ENCODE measurements at places on chromosomes 5 and 9.

DNA sequence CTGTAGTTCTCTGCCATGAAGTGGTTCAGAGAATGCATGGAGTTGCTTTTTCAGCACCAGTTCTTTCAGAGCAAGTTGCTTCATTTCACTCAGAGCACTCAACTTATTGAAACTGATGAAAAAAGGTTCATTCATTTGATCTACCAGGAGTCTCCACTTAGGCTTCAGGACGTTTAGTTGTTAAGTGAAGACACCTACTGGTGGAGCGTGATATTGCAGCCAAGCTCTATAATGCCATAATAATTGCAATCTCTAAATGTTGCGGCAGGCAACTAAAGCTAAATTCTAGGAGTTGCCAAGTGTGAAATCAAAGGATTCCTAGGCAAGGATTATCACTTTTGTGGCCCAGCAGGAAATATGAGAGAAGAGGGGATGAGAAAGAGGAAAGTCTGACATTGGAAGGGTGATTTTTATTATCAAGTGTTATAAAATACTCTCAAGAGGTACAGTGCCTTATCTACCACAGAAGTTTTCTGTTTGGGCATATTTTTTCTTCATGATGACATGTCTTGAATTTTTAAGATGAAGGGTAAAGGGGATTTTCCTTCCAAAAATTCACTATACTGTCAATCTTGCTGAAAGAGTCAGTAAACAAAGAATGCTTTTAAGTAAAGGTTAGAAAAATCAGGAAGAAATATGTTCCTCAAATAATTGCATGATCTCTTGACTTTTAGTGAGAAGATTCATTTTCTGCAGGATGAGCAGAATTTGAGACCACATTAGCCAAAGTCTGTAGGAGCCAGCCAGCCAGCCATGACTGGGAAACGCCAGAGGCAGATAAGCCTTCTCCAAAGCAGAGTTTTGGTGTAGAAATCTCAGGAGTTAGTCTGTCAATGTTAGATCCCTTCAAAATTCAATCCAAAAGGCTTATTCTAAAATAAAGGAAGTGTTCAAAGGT, 83.4 kb downstream of the SH3PXD2B start:
- no peak for DNase-seq

- no peak for DNase-seq
Observed at GRCh38 chr5:32773944-32774343, 62.8 kb downstream of the NPR3 start.

DNA sequence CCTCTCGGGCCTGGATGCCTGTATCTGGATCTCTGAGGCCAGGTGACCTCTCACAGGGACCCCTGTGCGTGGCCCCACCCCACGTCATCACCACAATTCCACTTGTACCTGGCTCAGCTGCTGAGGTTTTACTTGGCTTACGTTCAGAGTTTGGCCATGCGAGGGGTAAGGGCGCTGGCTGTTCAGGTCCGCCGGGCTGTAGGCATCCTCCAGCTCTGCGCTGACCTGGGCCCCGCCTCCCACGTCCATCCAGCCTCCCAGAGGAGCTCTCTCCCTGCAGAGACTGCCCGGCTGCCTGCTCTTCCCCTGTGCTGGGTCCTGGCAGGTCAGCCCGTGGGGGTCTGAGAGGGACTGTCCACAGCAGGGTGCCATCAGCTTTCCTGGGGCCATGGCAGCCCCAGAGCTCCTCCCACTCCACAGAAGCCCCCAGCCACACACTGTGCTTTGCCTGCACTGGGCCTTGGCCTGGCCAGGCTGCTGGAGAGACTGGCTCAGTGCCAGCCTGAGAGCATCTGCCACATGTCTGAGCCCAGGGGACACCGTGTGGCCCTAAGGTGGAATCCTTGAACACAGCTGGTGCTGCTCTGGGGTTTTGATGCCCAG, 43.6 kb downstream of the SLC6A3 start:
- no peak for DNase-seq

- no peak for DNase-seq
Observed at GRCh38 chr9:35226651-35227050, 64.8 kb downstream of the UNC13B start.

GRCh38 chr9:131049829-131050715, 41.1 kb downstream of the LAMC3 start:
- no peak for DNase-seq

GRCh38 chr5:132072070-132072469, 1.5 kb upstream of the CSF2 start:
- DNase-seq = no peak

DNA sequence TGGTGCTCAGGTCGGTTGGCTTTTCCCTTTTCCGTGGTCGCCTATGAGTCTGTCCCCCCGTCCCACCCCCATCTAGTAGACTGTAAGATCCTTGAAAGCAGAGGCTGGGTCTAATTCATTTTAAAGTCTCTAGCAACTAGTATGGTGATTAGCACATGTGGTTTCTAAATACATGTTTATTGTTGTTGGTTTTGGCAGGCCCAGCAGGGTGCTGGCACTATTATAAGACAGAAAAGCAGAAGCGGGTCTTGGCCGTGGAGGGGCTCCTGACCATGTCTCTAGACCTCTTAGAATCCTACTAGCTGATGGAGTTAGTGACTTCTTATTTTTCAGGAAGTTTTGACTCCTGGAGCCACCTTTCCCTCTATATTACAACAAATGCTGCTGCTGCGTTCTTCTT, 61.5 kb upstream of the TNFSF8 start:
- DNase-seq = no peak

DNA sequence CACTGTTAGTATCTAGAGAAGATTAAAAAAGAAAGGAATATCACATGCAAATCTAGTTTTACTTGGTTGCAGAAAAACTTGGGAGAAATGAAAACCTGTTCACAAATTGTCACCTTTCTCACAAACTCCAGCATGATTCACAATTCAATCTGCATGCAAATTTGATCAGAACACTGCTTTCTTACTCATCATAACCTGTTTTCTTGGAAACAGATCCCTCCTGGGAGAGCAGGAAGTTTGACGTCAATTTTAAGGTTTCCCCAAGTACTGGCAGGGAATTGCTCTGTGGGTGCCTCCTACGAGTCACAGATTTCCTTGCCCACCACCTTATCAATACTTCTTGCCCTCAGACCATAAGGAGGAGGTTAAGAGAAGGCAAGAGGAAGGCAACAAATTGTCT, 30.2 kb upstream of the HTR4 start:
- no peak for DNase-seq

DNA sequence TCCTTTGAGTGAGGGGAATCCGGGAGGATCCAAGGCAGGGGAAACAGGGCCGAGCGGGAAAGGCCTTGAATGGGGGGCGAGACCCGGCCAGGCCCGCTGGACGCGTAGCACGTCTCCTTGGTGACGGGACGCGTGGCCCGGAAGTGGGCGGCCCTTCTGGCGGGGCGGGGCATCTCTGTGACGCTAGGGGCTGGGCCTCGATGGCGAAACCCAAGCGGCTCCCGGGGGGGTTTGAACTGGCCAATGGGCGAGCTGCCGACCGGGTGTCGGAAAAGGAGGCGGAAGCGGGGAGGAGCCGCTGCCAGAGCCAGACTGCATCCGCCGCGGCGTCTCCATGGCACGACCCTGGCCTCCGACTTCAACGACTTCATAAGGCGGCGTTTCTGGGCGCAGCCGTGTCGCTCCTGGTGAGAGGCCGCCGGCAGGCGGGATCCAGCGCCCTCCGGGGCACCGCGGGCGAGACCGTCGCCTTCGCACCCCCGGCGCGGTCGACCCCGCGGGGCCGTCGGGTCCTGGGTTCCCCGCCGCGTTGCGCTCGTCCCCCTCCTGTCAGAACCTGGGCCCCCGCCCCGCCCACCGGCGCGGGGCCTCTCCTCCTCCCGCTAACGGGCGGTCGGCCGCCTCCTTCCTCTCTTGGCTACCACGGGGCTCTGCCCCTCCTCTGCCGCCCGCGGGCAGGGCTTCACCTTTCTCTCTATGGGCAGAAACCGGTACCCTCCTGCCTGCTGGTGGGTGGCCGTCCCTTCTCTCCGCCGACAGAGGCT, at the start of gene ODF2:
Gene ODF2 (plus strand): TSS at position 158 of the 764 bp plus-strand sequence. CDS start 86 bp downstream, at position 244.
- DNase-seq = peak; percentile 99

- DNase-seq = no peak
Observed at GRCh38 chr9:91185193-91185886, 176.4 kb downstream of the AUH start.

GRCh38 chr5:169763376-169764017, 126.4 kb downstream of the DOCK2 start:
- no peak for DNase-seq

GRCh38 chr9:98329904-98330303, 74.5 kb upstream of the TBC1D2 start:
- DNase-seq = no peak

DNA sequence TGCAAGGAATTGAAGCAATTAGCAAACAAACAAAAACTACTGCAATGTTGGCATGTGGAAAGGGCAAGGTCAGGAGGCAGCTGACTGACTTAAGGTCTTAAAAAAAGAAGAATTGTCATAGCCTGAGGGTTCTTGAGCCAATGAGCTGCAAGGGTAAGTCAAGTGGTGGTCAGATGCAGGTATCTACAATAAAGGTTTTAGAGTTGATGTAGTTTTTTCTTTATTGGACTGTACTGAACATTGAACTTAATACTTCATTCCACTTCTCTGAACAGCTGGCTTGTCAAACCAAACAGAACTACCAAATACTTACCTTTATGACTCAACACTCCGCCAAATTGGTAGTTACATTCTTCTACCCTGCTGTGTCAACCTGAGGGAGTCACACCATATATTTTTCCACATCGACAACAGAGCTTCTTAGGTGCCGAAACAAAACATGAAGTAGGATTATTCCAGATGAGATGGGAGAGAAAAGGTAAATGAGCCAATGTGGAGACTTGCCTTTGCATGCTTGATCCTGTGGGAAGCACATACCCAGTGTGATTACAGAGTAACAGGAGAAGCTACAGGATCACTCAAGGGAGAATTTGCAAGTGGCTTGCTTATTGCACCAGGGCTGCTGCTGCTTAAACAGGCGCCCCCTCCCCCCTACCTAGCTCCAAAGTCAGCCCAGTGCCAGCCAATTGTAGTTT, 35.3 kb downstream of the EQTN start:
- no peak for DNase-seq

DNA sequence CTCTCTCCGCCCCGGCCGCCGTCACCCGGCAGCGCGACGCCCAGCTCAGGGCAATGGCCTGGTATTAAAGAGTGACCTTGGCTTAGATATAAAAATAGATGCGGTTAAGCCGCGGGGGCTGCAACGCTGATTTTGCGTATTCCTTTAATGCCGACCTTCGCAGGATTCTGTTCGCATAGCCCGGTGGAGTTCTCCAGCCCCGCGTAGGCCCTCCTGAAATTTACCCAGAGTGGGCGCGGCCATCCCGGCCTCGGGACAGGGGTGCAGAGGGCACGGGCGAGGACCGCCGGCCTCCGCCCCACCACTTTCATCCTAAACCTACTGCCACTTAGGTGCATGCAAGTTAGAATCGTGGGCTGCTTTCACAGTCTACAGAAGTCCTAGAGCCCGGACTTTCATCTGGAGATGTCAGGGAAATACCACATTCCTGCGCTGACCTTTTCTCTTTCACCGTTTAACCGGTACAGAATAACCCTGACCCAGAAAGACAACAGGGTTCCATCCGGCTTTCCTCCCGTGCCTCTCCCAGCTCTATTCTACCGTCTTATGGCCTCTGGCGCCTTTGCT, 492 bp upstream of the FAM169A start:
- DNase-seq = peak; percentile 16

DNA sequence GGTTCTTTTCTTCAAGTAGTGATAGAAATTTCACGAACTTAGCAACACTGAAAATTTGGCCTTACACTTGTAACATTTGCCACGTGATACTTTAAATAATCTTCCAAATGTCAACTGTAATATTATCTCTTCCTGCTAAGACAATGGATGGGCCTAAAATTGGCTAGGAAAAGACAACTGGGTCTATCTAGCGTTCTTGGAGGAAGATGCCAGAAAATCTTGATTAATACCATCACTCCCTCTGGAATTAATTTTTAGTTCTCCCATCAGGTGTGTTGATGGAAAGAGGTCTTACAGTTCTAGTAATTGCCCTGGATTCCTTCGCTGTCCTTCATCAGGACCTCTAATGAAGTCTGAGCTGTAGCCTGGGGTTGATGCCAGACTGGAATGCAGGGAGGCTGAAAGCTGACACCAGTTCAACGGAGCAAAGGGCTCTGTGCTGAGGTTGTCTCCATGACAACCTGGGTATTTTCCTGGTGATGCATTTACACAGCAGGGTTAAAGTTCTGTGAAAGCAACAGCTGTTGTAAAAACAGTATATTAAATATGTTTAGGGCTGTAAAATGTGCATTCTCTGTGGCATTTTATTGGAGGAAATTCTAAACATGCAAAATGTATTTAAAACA, 92.3 kb downstream of the GAS1 start:
- DNase-seq = no peak

DNA sequence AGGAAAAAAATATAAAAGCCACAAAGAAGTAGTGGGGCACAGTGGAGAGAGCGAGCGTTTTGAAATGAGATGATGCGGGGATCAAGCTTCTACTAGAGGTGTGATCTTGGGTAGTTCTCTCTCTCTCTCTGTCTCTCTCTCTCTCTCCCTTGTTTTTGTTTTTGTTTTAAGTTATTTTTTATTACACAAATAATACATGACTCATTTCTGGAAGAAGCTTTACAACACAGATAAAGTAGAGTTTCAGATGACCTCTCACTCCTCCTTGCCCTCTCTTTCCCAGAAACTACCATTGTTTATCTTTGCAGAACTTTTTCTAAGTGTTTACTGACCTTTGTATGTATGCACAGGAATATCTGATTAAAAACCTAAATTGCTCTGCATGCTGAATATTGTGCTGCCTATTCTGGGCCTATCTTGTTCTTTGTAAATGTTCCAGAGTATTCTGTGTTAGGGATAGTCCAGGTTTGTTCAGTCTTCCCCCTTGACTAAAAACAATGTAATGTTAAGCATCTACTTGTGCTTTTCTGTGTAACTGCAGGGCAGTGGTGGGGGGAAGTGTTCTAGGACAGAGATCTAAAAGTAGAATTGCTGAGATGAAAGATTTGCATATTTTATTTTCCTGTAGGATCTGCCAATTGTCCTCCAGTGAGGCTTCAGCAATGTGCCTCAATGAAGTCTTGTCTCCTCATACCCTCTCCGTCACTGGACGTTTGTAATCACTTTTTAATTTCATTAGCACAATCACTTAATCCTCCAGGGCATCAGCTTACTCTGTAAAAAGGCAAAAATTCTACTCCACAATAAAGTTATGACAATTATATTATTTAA, 52.0 kb downstream of the FYB1 start:
- DNase-seq = no peak

GRCh38 chr5:52148679-52149078, 639.0 kb upstream of the ITGA1 start:
- DNase-seq = no peak

- no peak for DNase-seq
Observed at GRCh38 chr5:55657443-55657842, 54.7 kb downstream of the SLC38A9 start.

- no peak for DNase-seq
Observed at GRCh38 chr5:132000241-132000490, 11.3 kb downstream of the ACSL6 start.

DNA sequence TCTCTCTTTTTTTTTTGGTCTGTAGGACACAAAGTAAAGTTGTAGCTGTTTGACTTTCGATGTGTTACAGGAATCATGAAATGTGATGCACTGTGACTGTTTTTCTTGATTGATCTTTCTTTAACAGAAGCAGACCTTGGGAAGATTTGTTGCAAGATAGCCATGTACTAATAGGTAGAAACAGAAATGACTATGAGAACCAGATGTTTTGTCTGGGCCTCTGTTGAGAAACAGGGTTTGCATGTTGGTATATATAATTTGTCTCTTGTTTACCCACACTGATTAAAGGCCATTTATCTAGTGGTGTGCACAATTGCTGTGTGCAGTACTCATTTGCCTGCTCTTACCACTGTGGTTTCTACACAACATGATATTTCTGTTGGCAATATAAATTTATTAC, 125.1 kb downstream of the HACD4 start:
- no peak for DNase-seq

All from activated CD4-positive, alpha-beta T cell treated with anti-CD3 and anti-CD28 coated beads, Interleukin-2, amount 50 U/mL, for 1 hour (primary cell).